Muscle of back (tissue), 13 donors: ENCODE measurements at places on chromosomes 7 and 10. TPM values are rescaled to one million over a fixed set of nuclear protein-coding genes. Genes with fewer than 3 reads are reported as not detected.

The TMEM270 gene
- polyA plus RNA-seq: not detected

The HOXA6 gene
- polyA plus RNA-seq: 0.27 TPM

- DNase-seq: no peak
These were observed 197.7 kb downstream of the TCERG1L start for GRCh38 chr10:131113709-131114291.

GRCh38 chr7:147477526-147477925 lies 1113.0 kb upstream of the C7orf33 start:
- DNase-seq: no peak

GRCh38 chr7:132491391-132491945 lies 84.8 kb downstream of the PLXNA4 start:
- DNase-seq: no peak

The TFEC gene
- 1.3 TPM for polyA plus RNA-seq

The PNLIPRP3 gene
- not detected for polyA plus RNA-seq

- DNase-seq: no peak
These were observed 80.6 kb downstream of the ETV1 start for GRCh38 chr7:13908667-13909397.
